ENCODE measurements at places on chromosomes 6 and 20. TPM values are rescaled to one million over a fixed set of nuclear protein-coding genes. Genes with fewer than 3 reads are reported as not detected.

- no peak for DNase-seq
Observed at GRCh38 chr6:111993342-111993741, 60.6 kb upstream of the CCN6 start.

GRCh38 chr20:20360464-20360863 lies 7.4 kb upstream of the INSM1 start:
- no peak for DNase-seq

GPLD1 gene
- 3.1 TPM for total RNA-seq

TRIM31 gene
- total RNA-seq, result 0.35 TPM

GRIK2 gene
- 0.38 TPM for total RNA-seq
